ENCODE measurements at places on chromosomes 1 and 21. TPM values are rescaled to one million over a fixed set of nuclear protein-coding genes. Genes with fewer than 3 reads are reported as not detected.

DNA sequence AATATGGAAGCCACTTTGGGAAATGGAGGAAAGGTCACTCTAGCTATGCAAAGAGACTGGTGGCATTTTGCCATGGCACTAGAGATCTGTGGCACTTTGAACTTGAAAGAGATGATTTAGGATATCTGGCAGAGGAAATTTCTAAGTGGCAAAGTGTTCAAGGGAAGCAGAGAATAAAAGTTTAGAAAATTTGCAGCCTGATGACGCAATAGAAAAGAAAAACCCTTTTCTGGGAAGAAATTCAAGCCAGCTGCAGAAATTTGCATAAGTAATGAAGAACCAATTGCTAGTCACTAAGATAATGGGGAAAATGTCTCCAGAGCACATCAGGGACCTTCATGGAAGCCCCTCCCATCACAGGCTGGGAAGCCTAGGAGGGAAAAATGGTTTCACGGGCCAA, 191.1 kb upstream of the B3GALT2 start:
- no peak for DNase-seq

Gene MEX3A
- total RNA-seq, result 5.0 TPM

Gene OLIG2
- total RNA-seq, result not detected

Gene CD5L
- total RNA-seq, result not detected

DNA sequence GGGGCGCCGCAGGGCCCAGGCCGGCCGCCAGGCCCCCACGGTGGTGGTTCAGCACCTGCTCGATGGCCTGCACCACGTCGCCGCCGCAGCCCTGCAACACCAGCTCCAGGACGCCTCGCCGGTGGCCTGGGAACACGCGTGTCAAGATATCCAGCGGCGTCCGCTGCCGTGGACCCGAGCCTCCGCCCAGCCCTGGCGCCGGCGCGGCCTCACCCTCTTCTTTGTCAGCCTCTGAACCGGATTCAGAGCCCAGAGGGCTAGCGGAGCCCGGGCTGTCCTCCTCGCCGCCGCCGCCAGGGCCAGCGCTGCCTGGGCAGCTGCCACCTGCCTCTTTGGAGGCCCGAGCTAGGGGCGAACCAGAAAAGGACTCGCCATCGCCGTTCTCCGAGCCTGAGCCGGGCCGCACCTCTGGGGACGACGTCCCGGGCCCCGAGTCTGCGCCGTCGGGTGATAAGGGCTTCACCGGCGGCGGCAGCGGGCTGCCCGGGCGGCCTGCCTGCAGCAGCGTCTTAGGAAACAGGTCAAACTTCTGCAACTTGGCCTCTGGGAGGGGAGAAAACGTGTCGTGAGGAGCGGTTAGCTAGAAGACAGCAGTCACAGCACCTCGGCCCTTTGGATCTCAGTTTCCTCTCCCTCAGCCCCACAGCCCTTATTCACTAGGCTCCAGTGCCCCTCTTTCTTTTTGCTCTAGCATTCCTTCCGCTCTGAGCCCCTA, 3.9 kb downstream of the DMRTA2 start:
- peak; percentile 76 for DNase-seq

DNA sequence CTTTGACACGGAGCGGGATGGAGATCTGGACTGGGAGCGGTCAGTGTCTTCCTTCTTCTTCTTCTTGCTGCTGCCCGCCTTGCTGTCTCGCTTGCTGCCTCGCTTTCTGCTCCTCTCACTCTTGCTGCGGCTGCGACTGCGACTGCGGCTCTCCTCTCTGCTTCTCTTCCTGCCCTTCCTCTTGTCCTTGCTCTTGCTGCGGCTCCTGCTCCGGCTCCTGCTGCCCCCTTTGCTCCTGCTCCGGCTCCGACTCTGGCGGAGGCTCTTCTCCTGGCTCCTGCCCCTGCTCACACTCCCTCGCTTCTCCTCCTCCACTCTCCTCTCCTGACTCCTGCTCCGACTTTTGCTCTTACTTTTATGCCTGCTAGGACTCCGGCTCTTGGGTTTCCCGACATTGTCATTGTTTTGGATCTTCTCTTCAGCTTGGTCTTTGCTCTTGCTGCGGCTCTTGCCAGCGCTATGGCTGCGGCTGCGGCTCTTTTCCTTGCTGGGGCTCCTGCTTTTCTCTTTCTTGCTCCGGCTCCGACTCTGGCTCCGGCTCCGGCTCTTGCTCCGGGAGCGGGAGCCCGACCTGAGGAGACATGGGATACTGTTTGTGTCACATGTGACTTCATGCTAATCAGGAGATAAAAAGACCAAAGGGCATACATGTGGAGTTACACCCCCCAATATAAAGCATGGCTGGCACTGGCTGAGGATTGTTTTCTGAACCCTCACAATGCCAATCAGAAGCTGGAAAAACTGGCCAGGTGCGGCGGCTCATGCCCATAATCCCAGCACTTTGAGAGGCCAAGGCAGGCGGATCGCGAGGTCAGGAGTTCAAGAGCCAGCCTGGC, 25.2 kb upstream of the TMEM200B start:
- no peak for DNase-seq

Gene POU2F1
- total RNA-seq, result 25.3 TPM

DNA sequence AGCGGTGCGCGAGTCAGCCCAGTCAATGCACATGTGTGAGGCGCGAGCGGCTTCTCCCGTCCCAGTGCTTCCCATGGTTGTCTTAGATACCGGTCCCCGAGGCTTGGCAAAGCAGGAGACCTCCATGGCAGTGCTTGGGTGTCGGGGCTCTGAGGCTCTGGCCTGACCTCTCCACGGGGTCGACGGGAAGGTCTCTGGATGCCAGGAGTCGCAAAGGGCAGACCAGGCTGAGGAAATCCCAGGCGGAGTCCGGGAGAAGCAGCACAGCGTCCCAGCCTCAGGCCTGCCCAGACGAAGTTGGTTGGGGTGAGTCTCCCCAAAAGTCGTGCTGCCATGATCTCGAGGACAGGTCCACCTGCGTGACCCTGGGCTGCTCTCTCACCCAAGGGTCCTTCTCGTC, 3881.6 kb downstream of the SRGAP2C start:
- no peak for DNase-seq
